Stimulated activated CD8-positive, alpha-beta memory T cell treated with anti-CD3 and anti-CD28 coated beads, Interleukin-7, amount 100 ng/mL, for 24 hours (primary cell): ENCODE measurements at places on chromosomes 3 and 15.

GRCh38 chr3:107910713-107911259 lies 180.0 kb downstream of the CD47 start:
- DNase-seq = no peak

GRCh38 chr3:169260296-169260695 lies 403.2 kb downstream of the MECOM start:
- no peak for DNase-seq

- DNase-seq = no peak
Observed at GRCh38 chr3:172324611-172325203, 123.5 kb downstream of the GHSR start.

- DNase-seq = no peak
Observed at GRCh38 chr3:156630773-156631093, 43.7 kb upstream of the TIPARP start.

- no peak for DNase-seq
Observed at GRCh38 chr15:68176601-68177000, 28.5 kb downstream of the CALML4 start.

- DNase-seq = no peak
Observed at GRCh38 chr15:85947936-85948335, 131.7 kb upstream of the AGBL1 start.

- DNase-seq = no peak
Observed at GRCh38 chr15:65939901-65940617, 70.8 kb downstream of the RAB11A start.

DNA sequence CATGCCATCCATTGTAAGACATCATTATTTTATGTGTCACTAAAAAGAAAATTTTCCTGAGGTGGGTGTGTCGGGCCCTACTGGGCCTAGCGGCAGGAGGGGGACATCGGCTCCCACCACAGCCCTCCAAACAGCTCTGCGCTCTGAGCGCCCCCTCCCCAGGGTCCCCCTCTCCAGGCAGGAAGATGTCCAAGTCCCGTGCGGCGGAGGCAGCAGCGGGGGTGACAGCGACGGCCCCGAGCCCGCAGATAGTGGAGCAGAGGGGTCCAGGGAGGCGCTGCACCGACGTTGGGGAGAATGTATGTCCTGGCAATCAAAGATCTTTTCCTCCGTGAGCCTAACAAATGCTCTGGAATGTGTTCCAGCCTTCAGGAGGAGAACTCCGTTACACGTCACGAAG lies 24.3 kb downstream of the GPR160 start:
- DNase-seq = no peak
